ENCODE measurements at places on chromosomes 7 and 10. TPM values are rescaled to one million over a fixed set of nuclear protein-coding genes. Genes with fewer than 3 reads are reported as not detected.

GPR26 gene
- total RNA-seq: not detected

ABCC2 gene
- total RNA-seq: 13.4 TPM

NPFFR1 gene
- total RNA-seq: not detected

POLR2J gene
- 79.1 TPM for total RNA-seq

HMX3 gene
- total RNA-seq: 3.5 TPM

SEMA3E gene
- 0.61 TPM for total RNA-seq

HOXA6 gene
- total RNA-seq: 5.7 TPM

ZNF485 gene
- 4.2 TPM for total RNA-seq

TUBGCP2 gene
- 64.2 TPM for total RNA-seq

CHAT gene
- total RNA-seq: not detected

TLX1 gene
- total RNA-seq: not detected

FAM25C gene
- 2.2 TPM for total RNA-seq

DLG5 gene
- 21.8 TPM for total RNA-seq

KAT6B gene
- 17.0 TPM for total RNA-seq

CYP17A1 gene
- not detected for total RNA-seq

CNNM1 gene
- not detected for total RNA-seq

HEPACAM2 gene
- not detected for total RNA-seq

ARHGAP22 gene
- 3.7 TPM for total RNA-seq

DCLRE1A gene
- 8.2 TPM for total RNA-seq

SRPK2 gene
- total RNA-seq: 32.1 TPM

CALHM1 gene
- total RNA-seq: not detected

CPA2 gene
- not detected for total RNA-seq

ZNF425 gene
- 1.1 TPM for total RNA-seq

GIMAP4 gene
- total RNA-seq: 0.15 TPM

COL17A1 gene
- total RNA-seq: 3.7 TPM

ZNF735 gene
- not detected for total RNA-seq

SKIDA1 gene
- 0.64 TPM for total RNA-seq

JAZF1 gene
- total RNA-seq: 0.93 TPM

CBLL1 gene
- total RNA-seq: 27.9 TPM

OR9A2 gene
- total RNA-seq: not detected

LIPN gene
- total RNA-seq: not detected

SNCG gene
- 10.8 TPM for total RNA-seq

SCART1 gene
- total RNA-seq: 7.9 TPM

ENO4 gene
- total RNA-seq: 0.16 TPM

PTPRE gene
- total RNA-seq: 0.83 TPM

Measured in A375 (cell line).